ENCODE measurements at places on chromosomes 6 and 20. TPM values are rescaled to one million over a fixed set of nuclear protein-coding genes. Genes with fewer than 3 reads are reported as not detected.
A peak's percentile ranks its signal among the peaks of the same experiment; 100 is the strongest.

DNA sequence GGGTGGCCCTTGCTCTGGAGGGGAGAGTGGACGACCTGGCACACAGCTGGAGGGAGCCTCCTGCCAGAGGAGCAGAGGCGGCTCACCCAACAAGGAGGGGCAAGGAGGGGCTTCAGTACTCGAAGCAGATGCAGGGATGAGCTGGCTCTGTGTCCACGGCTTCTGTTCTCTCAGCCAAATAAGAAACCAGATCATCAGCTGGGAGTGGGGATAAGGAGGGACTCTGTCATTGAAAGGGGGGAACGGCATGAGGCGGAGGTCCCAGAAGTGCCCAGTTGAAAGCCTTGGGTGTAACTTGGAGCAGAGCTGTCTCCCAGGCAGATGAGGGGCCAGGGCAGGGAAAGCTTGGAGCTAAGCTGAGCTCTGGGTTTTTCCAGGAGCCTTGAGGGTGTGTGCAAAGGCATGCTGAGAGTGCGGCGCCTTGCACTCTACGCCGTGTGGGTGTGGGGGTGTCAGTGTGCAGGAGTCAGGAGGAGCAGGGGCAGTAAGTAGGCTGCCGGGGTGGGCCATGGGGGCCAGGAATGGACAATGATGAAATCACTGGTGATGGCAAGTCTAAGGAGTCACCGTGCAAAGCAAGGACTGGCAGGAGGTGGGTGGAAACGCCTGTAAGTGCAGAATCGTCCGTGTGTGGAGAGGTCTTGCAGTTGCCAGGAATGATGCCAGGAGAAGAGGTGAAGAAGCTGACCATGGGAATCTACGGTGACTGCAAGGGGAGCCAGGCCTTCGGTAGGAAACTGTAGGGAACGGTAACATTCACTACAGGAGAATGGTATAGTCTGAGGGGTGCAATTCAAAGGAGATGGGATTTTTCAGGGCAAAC lies 85.4 kb upstream of the FOXQ1 start:
- peak; percentile 39 for DNase-seq

Gene ULBP2
- total RNA-seq = 1.2 TPM

Gene GTSF1L
- not detected for total RNA-seq

Gene TSPO2
- total RNA-seq = not detected

GRCh38 chr20:14710951-14711350 lies 373.5 kb upstream of the FLRT3 start:
- DNase-seq = no peak

GRCh38 chr6:189676-190075 lies 102.6 kb upstream of the DUSP22 start:
- peak; percentile 28 for DNase-seq

Gene TREM1
- 52.8 TPM for total RNA-seq

DNA sequence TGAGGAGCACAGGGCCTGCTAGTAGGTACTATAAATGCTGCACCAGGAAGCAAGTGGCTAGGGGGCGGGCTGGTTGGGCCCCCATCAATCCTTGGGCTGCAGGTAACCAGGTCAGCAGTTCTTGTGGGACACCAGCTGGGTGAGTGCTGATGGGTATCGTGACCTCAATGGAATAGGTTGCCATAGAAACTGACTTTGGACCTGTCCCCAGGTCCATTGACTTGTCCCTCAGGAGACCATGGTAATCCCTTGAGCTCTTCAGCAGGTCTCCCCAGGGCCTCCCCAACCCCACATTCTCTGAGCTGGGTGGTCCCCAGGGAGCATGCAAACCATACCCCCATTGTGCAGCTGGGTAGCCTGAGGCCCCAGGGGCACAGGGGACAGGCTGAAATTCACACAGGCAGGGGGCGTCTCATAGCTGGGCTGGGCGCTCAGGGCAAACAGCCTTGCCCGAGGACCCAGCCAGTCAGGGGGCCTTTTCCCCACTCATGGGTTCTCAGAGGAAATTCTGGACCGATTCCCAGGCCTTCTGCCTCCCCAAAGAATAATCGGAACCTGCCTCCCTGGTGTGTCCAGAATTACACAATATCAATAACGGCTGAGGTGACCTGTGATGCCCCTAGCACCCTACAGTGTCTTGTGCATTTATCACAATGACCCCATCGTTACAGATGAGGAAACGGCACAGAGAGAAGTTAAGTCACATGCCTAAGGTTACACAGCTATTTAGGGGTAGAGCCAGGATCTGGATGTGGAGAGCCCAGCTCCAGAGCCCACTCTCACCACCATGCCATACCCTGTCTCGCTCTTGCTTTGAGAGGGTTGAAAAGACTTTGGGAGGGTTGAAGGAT lies 35.9 kb downstream of the SRC start:
- DNase-seq = no peak

Gene SCUBE3
- 0.67 TPM for total RNA-seq

GRCh38 chr6:163122365-163122764 lies 292.2 kb upstream of the QKI start:
- no peak for DNase-seq

DNA sequence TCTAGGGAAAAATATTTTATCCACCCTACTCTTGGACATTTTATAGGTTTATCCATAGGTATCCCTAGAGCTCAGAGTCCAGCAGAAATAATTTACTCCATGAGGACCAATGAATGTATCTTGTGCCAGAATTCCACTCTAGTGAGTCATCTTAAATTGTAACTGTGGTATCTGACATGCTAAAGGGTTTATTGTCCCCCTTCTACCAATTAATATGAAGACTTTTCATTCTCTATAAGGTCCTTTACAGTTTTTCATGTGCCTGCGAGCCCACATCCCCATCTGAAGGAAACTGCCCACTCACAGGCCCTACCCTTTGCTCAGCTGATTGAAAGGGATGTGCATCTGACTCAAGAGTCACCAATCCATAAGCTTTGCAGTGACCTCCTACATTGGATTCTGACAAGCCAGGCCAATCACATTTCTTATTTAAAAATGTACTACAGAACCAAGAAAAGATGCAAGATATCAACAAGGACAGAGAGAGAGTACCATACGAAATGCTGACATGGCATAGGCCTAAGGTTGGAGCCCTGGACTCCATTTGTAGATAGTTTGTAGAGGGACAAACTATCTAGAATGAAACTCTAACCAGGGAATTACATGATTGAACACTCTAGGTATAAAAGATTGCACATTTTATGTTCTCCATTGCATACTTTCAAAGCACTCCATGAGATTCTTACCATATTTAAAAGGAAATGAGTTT lies 93.4 kb upstream of the DEFB112 start:
- no peak for DNase-seq

DNA sequence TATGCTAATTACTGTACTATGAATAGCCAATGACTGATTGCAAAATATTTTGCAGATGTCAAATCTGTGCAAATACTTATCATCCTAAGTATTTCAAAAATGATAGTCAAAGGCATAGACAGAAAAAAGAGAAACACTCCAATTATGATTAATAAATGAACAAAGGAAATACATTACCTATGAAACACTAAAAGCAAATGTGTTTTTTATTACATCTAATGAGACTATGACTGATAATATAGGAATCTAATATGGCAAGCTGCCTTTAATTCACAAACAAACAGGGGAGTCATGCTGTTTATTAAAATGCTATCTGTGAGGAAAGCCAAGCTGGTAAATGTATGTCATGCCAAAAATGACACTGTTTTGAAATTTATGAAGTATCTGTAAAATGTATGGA lies 713.2 kb upstream of the NRSN1 start:
- no peak for DNase-seq

Gene SEC63
- 36.2 TPM for total RNA-seq

Gene BMP7
- 3.3 TPM for total RNA-seq

DNA sequence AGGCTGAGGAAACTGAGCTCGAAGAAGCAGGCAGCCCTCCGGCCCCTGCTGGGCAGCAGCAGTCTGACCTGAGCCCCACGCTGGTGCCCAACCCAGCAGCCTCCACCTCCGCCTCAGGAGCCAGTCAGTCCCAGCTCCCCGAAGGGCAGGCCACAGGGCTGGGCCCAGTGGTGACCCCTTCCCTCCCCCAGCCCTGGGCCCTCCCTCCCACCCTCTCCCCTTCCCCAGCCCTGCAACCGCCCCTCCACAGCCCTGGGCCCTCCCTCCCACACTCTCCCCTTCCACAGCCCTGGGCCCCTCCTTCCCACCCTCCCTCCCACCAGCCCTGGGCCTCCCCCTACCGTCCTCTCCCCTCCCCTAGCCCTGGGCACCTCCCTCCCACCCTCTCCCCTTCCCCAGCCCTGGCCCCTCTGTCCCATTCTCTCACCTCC lies 115.0 kb downstream of the TAF4 start:
- no peak for DNase-seq

- no peak for DNase-seq
Measured at GRCh38 chr6:137269347-137269746, 50.2 kb upstream of the IFNGR1 start.

Gene SYCP2L
- 8.4 TPM for total RNA-seq

Gene DEFB110
- not detected for total RNA-seq

- no peak for DNase-seq
Measured at GRCh38 chr6:162538643-162539064, 188.9 kb downstream of the PRKN start.

Gene ID1
- 422 TPM for total RNA-seq

- no peak for DNase-seq
Measured at GRCh38 chr6:144809120-144809519, 524.0 kb downstream of the UTRN start.

DNA sequence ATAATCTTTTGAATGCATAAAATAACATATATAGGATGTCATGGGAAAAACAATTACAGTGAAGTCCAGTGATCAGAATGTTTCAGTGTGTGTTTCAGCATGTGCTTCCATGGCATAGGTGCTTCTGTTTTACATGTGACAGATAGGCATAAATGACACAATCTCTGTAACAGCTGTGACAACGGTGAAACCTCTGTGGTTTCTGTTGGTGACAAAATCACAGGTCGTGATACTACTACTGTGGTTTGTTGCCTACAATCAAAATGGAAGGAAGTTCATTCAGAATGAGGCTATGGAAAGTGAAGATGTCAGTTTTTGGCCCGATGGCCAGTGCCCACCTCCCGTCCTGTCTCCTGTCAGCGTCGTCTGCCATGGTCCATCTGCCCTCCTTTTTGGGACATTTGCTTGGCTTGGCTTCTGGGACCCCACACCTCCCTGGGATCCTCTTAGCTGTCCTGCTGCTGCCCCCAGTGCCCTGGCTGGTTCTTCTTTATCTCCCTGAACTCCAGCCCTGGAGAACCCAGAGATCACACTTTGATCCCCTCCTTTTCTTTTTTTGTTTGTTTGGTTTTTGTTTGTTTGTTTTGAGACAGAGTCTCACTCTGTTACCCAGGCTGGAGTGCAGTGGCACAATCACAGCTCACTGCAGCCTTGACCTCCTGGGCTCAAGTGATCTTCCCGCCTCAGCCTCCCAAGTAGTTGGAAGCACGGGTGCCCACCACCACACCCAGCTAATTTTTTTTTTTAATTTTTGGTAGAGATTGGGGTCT lies 79.3 kb upstream of the NAA20 start:
- DNase-seq = no peak

DNA sequence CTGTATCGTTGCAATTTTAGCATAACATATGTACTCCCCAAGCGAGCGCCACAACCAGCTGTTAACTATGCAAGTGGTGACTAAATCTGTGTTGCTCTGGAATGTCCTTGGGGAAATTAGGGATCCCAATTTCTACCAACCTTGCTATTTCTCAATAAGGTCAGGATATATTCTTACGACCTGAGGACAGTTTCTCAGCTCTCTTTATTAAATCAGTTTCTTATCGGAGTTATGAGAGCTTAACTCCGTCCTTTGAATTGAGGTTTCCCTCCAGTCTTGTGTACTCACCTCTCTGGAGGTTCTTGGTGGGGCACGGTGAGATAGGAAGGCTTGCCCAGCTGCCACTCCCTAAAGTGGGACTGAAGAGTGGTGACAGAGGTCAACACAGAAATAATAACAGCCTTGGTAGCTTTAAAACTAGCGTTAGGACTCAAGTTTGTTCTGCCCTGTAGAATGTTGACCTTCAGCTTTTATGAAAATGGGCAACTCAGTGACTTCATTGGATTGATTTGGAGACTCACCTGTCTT lies 694 bp downstream of the MRPS18B start:
- DNase-seq = no peak

DNA sequence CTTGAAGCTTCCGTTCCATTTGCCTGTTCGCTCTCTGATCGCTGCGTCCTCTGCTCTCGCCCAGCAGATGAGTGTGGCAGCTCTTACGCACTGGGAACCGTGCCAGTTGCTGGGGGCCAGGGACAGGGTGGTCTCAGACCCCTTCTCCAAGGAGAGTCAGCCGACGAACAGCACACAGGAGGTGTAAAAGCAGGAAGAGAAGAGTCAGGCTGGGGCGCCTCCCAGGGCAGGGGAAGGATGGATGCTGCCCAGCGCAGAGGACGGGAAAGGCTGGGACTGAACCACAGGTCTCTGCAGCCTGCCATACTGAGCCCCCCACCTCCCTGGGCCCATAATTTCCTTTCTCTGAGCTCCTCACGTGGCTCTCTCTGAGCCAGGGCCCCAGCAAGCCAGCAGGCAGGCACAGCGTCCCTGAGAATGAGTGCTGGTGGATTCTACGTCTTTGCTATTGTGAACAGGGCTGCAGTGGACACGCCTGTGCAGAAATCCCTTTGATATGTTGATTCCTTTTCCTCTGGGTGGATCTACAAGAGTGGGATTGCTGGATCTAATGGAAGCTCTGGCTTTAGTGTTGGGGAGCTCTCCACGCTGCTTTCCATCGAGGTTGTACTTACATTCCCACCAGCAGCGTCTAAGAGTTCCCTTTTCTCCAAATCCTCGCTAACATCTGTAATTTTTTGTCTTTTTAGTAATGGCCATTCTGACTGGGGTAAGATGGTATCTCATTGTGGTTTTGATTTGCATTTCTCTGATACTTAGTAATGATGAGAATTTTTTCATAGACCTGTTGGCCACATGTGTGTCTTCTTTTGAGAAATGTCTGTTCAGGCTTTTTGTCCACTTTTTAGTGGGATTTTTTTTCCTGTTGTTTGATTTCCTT lies 104.1 kb downstream of the PSMB1 start:
- no peak for DNase-seq

Gene HCRTR2
- not detected for total RNA-seq

DNA sequence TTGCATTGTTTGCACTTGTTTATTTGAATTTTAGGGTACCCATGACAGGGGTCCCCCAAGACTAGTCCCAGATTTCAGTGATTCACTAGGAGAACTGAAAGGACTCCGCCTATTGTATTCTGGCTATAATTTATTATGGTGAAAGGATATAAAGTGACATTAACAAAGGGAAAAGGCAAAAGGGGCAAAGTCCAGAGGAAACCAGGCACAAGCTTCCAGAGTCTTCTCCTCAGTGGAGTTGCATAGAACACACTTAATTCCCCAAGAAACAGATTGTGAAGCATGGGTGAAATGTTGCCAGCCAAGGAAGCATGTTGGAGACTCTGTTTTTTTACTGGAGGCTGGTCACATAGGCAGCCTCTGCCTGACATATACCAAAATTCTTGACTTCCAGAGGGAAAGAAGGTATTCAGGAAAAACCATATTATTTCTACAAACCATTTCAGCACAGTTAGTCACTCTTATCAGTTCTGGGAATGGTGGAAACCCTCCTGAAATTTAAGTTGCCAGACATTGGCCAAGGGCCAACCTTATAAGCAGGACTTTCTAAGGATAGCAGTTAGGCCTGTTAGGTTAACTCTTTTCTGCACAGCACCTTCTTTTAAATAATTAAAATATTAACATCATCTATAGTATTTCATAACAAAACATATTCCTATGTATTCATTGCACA lies 71.8 kb downstream of the FIG4 start:
- DNase-seq = no peak

- no peak for DNase-seq
Measured at GRCh38 chr6:25959890-25960536, 2.6 kb upstream of the TRIM38 start.

All from upper lobe of left lung (tissue), 6 donors.